ENCODE measurements at places on chromosomes 13 and 19.

- no peak for DNase-seq
Measured at GRCh38 chr19:14381689-14382474, 638 bp downstream of the ADGRE5 start.

DNA sequence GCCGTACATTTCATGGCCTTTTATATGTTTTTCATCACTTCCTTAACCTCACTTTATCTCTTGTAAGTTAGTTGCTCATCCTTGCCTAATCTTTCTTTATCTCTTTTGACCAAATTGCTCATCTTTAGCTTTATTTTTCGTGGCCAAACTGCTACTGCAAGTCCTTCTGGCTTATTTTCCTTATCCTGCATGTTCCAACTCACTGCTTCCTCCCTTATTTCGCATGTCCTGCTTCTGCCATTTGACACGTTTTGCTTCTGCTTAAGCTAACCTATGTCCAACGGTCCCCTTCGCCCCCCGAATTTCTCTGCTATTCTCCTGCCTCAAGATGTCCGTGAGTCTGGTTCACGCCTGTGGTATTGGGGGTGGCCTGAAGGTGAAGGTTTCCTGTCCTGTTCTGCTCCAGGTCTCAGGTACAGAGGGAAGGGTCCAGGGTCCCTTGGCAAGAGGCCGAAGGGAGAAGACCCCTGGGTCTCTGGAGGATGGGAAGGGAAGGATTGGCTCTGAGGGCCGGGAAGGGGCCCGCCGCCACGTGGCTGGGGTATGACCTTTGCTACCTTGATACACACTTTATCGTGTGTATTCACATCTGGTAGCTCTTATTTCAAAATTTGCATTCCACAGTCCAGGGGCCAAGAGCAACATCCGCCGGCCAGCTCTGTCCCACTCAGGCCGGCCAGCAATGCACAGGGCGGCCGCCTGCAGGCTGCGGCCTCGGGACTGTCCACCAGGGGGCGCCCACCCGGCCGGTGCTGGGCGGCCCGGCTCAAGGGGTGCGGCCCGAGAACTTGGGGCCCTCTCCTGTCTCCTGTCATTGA, 2.9 kb upstream of the C19orf85 start:
- no peak for DNase-seq

DNA sequence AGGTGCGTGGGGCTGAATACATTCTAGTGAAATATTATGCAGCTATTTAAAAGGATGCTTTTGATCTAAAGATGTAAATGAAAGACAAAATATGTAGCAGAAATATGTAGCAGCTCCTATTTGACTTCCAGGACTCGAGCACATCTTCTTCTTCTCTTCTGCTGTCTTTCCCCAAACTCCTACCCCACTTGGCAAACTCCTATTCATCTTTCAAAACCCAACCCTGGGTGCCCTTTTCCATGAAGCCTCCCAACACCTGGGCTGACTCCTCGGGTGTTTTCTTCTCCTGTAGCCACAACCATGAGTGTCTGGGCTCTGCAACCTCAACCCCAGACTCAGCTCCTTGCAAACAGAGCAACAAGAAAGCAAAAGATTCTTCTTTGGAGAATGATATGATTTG, 11.1 kb downstream of the ACER1 start:
- no peak for DNase-seq

- no peak for DNase-seq
Measured at GRCh38 chr13:44048326-44048725, 168.6 kb downstream of the LACC1 start.

GRCh38 chr13:80989241-80989640, 648.3 kb upstream of the SPRY2 start:
- peak; percentile 14 for DNase-seq

DNA sequence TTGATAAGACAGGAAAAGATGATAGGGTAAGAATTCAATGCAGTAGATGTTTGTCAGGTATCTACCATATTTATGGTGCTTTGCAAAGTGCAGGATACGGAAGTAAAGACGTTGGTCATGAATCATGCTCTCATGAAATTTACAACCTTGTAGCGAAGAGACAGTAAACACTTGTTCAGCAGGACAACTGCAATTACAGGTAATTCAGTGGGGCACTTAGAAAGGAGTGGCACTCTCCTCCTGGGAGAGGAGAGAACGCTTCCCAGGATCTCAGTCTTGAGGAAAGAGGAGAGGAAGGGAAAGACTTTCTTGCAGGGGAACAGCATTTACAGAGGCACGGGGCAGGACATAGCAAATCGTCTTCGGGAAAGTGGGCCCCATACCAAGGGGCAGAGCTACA, 46.4 kb downstream of the SOX1 start:
- no peak for DNase-seq

- DNase-seq: no peak
Measured at GRCh38 chr13:19305434-19305833, 123.8 kb upstream of the TUBA3C start.

- no peak for DNase-seq
Measured at GRCh38 chr13:72126424-72126823, 259.4 kb upstream of the DACH1 start.

DNA sequence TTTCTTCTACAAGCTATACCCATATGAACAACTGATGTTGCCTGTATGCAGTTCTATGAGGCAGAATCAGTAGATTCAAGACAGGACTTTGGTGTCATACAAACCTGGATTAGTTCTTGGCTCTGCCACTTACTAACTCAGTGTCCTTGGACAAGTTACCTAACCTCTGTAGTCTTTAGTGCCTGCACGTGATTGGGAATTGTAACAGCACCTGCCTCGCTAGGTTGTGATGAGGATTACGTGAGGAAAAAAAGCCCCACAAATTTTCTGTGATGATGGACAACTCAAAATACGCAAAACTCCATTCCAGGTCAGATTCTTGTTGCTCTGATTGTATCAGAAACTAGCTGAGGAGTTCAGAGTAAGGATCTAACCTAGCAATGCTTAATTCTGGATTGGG, 89.3 kb downstream of the LRCH1 start:
- no peak for DNase-seq

- no peak for DNase-seq
Measured at GRCh38 chr13:110216006-110216397, 91.0 kb downstream of the COL4A1 start.

DNA sequence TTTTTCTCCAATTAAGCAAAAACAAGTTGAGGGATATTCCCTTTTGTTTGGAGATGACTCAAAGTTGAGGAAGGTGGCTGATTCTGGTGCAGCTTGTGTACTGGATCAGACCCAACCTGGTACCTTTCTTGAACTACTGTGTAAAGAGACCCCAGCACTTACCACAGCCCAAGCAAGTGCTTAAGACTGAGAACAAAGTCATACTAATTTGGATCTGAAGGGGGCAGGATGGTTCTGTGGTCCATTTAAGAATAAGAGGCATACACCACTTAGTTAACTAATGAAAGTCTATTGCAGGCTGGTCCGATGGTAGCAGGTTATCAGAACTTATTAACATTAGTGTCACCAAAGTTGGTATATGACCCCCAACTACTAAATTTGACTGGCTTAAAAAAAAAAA, 6.3 kb downstream of the THSD1 start:
- no peak for DNase-seq

- no peak for DNase-seq
Measured at GRCh38 chr13:95341441-95341840, 40.2 kb upstream of the ABCC4 start.

DNA sequence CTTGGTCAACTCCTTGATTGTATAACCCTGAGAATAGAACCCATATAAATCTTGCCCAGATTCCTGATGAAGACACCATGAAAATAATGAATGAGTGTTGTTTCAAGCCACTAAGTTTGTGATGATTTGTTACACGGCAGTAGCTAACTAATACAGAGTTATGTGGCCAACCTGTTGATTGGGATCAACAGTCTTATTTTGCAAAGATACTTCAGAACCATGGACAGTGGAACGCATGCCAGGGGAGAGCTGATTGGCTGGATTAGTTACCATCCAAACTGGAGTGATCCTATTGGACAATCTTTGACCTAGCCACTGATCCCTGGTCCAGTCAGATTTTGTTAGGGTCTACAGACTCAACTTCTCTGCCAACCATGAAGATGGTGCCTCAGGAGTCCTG, 26.6 kb downstream of the CD70 start:
- DNase-seq: no peak

- DNase-seq: no peak
Measured at GRCh38 chr13:33201659-33202058, 83.9 kb downstream of the STARD13 start.

DNA sequence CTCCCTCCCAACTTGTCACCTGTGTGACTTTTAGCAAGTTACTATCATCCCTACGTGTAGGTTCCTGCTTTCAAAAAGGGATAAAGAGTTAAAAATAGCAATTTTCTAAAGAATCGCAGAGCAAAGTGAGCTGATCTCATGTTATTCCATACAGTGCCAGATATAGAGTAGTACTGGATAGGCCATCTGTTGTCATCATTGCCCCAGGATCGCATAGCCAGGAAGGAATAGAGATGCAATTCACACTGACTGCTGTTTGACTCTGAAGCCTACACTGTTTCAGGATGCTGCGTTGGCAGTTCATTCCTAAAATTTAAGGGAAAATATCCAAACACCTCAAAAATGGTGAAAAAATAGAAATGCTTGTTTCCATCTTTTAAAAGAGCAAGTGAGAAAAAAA, 138.9 kb downstream of the SHISA2 start:
- no peak for DNase-seq

GRCh38 chr19:51521781-51522180, 9.7 kb downstream of the SIGLEC6 start:
- no peak for DNase-seq

DNA sequence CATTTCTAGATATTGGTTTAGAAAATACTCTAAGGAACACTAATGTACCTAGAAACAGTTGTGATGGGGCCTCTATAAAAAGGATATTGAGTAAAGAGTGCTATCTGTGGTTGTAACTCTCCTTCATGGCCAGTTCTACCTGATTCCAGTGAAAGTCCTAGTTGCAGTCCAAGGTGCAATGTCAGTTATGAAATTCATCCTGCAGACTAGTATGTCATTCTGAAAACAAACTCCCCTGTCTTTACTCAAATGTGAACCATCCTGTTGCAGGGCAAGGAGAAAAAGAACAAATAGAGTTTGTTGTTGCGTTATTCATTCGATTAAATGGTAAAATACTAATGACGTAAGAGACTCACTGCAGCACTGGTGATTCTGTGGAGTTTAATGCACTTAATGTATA, 18.3 kb upstream of the N4BP2L1 start:
- DNase-seq: no peak

Measured in globus pallidus (tissue), 1 donor.